Hippocampal formation (tissue), 2 donors: ENCODE measurements at places on chromosomes 3 and 15.

DNA sequence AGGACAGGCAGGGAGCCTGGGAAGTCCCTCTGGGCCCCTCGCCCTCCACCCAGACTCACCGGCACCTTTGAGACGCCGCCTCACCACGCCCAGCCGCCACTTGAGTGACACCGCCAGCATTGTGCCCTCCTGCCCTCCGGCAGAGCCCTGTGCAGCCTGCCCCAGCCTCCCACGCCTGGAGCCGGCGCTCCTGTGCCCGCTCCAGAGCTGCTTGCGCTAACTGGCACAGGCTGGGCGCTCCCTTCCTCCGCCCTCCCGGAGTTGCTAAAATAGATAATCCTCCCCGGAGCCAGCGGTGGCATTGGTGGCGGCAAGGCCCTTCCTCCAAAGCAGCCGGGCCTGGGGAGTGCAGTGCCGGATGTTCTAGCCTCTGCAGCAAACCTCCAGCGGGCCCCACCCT is 15.7 kb upstream of the GRIP2 start:
- no peak for DNase-seq

DNA sequence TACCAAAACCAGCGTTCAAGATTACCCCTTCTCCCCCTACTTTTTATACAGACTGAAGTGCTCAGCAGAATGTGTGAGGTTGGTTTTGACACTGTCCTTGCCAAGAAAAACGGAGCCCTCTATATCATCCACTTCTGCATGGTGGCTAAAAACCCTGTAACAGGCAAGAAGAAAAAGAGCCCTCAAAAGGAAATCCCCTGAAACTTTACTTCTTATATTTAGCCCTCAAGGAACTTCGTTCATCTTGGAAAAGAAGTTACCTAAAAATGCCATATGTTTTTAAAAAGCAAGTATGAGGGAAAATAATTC is 473.6 kb downstream of the FOXP1 start:
- no peak for DNase-seq

DNA sequence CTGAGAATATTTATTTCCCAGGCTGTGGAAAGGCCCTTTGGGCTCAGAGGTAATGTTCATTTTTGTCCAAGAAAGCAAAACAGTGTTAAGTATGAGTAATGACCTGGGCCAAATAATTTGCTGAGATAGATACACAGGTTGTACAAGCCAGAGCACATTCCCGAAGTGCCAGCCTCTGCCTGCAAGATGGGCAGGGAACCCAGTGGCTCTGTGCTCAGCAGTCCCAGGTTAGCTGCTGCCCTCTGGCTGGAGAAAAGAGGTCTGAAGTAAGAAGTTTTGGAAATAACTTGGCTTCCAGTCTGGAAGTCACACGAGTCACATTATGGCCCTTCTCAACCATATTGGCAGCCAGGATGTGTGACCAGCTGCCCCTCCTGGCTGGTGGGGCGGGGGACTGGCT is 20.2 kb downstream of the MYZAP start:
- DNase-seq, result no peak

DNA sequence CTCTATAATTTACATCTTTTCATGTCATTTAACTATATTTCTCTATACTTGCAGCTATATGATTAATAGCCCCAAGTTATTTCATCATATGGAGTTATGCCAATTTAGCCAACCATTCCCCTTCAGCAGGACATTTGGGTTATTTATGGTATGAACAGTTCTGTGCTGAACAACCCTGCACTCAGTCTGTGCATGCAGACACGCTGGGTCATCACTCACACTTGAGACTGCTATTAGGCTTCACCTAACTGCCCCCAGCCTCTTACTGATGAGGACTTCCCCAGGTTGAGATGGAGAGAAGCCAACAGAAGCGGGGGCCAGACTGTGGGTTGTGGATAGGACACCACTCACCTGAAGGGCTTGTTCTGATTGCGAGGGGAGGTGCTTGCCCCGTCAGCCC is 7.3 kb downstream of the TADA3 start:
- no peak for DNase-seq

DNA sequence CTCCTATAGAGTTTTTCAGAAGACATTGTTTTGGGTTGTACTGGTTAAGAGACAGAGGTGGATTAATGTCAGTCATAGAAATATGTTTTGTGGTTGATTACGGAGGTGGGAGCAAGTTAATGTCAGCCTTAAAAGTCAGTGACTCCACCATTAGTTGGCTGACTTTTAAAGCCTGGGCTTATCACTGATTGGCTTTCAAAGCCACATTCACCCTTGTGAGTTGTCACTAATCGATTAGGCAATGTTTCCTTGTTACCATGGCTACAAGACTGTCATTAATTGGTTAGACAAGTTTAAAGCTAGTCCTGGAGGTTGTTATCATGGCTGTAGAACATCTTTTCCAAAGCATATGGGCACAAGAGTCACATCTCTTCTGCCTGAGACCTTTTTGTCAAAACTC is 73.0 kb downstream of the NEO1 start:
- no peak for DNase-seq

GRCh38 chr3:188241883-188242282 is 87.9 kb downstream of the LPP start:
- no peak for DNase-seq

- no peak for DNase-seq
Observed at GRCh38 chr15:74367296-74367854, at the start of gene CYP11A1. Gene CYP11A1, minus strand, starts transcription at chr15:74367646. Its CDS starts 61 bp downstream, at chr15:74367585.

DNA sequence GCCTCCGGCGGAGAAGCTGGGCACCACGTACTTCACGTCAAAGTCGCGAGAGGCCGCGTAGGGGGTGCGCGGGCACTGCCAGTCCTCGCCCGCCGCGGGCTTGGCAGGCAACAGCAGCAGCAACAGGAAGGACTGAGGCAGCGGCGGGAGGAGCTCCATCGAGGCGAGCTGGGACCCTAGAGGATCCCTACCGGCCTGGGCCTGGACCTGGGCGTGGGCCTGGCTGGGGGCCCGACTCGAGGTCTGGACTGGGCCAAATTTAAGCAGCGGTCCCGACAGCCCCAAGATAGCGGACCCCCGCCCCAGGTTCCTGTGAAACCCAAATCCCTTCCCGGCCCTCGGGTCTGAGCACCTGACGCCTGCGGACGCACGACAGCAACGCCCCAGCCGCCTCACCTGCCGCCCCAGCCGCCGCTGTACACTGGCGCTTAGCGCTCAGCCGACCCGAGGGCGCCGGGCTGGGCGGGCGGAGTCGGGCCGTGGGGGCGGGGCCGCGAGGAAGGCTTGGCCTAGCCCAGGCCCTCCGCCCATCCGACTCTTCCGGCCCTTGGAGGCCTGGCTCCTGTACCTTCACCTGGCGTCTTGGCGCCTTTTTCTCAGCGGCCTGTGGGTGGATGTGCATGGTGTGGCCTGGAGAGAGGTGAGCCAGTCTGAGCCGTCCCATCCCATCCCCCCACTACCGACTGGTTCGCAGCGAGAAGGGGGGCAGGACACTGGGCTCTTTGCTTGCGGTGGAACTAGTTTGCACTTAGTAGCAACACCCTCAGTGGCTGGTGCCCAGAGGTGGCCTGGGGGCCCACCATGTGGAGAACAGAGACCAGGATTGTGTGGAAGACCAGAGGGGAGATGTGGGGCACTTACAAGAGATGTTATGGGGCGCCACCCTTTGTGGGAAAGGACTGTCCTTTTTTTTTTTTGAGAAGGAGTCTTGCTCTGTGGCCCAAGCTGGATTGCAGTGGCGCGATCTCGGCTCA is at the start of gene MST1R:
Gene MST1R, minus strand, starts transcription at position 423 of the 974 bp plus-strand sequence. Its CDS starts 264 bp downstream, at position 159.
- DNase-seq, result peak; percentile 16

DNA sequence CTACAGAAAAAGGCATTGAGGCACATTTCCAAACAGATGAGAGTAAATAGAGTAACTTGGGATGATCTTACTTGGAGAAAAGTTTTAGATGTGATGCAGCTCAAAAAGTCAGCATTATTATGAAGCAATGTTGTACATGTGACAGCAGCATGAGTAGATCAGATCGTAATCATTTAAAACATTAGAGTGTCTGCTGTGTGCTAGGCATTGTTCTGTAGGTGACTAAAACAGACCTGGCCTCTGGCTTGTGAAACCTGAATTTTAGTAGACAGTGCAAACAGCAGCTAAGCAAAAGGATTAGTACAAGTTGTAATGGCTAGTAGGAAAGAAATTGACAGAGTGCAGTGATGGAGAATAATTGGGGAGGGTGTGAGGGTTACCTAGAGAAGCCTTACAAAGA is 15.1 kb downstream of the UBE2E1 start:
- DNase-seq, result no peak

DNA sequence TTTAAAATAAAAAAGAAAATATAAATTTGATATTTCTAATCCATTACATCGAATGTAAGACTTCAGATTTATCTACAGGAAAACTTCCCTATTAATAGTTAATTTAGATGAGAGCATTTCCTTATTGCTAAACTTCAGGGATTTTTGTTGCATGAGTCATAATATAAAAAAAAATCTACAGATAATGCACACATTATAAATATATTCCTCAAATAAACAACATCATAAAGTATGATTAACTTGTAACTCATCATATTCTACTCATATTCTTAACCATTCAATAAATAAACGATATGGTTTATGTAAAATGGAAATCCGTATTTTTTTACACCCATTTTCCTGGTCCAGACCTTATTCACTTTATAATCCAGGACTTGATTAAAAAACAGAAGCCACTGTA is 477.0 kb downstream of the EPHA3 start:
- DNase-seq, result no peak

- no peak for DNase-seq
Observed at GRCh38 chr3:173739726-173740125, 342.2 kb downstream of the NLGN1 start.

GRCh38 chr15:67300266-67301025 is 45.9 kb downstream of the IQCH start:
- DNase-seq, result no peak

DNA sequence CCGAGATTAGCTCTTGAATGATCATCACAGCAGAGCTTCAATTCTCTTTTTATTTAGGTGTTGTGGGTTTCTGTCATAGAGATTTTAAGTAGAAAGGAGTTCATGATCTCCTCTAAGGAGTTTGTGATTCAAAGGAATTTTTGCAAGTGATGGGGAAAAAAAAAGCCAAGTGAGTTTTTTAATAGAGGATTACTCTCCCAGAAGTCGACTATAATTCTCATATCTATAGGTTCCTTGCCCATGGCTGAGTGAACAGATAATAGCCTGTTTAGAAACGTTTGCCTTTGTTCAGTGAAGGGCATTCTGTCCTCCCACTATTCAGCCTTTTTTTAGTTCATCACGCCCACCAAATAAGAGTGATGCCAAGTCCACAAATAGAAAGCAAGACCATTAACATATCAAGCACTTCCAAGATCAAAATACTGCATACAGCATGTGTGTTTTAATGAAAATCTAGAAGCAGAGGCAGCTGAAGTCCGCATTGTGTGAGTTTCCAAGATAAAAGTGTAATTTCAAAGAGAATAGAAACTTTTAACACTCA is 398.4 kb upstream of the CNTN3 start:
- DNase-seq, result no peak

DNA sequence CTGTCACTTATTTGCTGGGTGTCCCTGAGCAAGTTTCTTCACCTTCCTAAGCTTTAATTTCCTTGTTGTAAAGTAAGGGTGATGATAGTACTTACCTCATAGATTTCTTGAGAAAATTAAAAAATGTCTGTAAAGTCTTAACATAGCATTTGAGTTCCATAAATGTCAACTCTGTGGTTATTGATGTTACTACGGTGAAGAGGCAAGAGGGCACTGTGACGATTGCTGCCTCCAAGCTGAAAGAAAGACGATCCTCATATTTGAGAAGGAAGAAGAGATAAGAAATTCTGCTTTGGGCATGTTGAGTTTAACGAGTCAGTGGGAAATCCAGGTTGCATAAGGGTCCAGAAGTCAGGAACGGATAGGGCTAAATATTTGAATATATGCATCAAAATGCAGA is 240.8 kb upstream of the ZPLD1 start:
- no peak for DNase-seq

- no peak for DNase-seq
Observed at GRCh38 chr3:23356169-23356568, 153.0 kb downstream of the UBE2E2 start.

DNA sequence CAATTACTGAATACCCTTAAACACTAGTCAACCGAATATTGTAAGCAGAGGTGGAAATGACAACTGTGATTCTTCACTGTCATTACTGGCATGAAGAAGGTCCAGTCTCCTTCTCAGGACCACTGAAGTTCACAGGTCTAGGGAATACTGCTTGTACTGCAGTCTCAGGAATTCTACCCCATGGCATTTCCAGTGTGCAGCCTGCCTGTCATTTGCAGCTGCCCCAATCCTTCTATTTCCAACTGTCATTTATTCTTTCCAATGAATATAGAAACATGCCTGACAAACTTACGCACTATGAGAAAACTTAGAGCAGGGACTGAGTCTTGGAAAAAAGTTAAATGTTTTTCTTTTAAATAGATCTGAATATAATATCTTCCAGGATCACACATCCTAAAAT is 308.0 kb upstream of the THBS1 start:
- DNase-seq, result no peak

GRCh38 chr15:99635794-99636193 is 70.0 kb downstream of the MEF2A start:
- DNase-seq, result no peak

GRCh38 chr15:75023872-75024636 is 664 bp downstream of the PPCDC start:
- DNase-seq, result no peak

GRCh38 chr3:147427746-147428145 is 18.6 kb downstream of the ZIC1 start:
- DNase-seq, result no peak

GRCh38 chr15:79595995-79596622 is 164.0 kb downstream of the MINAR1 start:
- no peak for DNase-seq

- no peak for DNase-seq
Observed at GRCh38 chr3:22175947-22176346, 424.9 kb upstream of the ZNF385D start.

- no peak for DNase-seq
Observed at GRCh38 chr15:35465783-35466182, 80.2 kb downstream of the DPH6 start.

DNA sequence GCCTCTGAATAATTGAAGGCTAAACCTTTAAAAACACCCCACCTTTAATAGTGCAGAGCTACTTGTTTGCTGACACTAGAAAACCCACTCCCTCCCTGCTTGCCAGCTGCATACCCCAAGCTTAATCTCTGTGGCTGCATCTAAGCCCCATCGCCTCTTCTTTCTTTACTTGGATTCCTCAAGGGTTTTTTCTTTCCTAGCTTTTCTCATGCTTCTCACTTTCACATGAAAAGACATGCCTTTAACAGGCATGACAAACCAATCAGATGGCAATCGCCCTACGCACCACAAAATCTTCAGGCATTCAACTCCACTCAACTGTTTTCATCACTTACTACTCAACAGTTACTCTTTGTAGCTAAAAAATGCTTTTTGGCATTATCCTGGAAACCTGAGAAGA is 77.5 kb downstream of the PLD1 start:
- DNase-seq, result no peak
